NCI-H774 (cell line): ENCODE measurements at places on chromosomes 11 and 22.

- DNase-seq: no peak
These were observed 86.6 kb downstream of the TSPAN18 start for GRCh38 chr11:44813401-44813800.

GRCh38 chr11:58497951-58498350 is 10.0 kb downstream of the OR5B21 start:
- no peak for DNase-seq

DNA sequence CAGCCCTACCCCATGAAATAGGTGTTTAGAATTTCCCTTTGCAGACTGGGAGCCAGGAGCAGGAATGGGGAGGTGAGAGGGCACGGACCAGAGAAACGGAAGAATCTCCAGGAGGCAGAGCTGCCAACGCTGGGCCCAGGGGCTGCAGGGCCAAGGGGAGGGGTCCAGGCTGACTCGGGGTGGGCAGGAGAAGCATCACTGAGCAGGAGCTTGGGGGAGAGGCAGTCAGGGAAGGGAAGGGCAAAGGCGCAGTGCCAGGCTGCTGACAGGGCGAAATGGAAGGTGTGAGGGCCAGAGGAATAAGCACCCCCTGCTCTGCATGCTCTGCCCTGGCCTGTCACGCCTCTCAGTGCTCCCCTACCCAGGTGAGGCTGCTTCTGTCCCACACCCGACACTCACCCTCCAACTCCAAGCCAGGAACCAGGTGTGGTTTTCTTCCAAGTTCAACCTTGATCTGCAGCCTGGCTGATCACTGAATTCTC is 14.5 kb downstream of the LRRC32 start:
- DNase-seq: no peak

GRCh38 chr11:116422956-116423600 is 349.7 kb downstream of the BUD13 start:
- no peak for DNase-seq

DNA sequence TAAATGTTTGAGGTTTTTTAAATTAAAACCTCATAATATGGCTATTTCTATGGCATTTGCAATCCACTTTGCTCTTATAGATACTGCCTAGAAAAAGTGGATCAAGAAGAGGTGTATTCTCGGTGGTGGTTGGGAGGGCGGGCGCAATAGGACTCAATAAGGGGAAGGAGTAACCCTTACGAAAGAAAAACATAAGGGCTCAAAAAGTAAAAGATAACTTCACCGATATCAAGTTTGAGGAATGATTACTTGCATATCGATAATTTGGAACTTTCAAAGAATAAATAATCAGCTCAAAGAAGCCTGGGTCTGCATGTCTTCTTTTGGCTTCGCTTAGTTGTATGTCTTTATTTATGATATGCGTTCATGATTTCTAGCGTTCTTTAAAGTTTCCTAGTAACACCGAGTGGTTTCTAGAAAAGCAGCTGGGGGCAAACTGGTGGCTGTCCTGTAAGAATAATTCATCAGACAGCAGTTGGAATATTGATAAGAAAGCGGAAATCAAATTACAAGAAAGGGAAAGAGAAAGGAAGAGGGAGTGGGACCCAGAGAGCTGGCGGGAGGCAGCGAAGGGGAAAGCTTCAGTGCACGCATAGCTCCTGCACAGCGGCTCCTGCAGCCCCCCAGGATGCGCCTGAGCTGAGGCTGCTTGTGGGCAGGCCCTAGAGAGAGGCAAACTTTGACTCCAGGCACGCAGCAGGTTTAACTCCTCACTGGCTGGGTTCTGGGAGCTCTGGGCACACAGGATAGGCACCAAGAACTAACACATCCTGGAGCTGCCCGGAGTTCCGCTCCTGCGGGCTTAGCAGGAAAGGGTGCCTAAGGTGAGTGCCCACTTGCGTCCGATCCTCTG is 9.1 kb upstream of the FLI1 start:
- no peak for DNase-seq

GRCh38 chr22:36056980-36057379 is 28.4 kb upstream of the RBFOX2 start:
- no peak for DNase-seq

- DNase-seq: no peak
These were observed 166.1 kb upstream of the API5 start for GRCh38 chr11:43145653-43146052.

DNA sequence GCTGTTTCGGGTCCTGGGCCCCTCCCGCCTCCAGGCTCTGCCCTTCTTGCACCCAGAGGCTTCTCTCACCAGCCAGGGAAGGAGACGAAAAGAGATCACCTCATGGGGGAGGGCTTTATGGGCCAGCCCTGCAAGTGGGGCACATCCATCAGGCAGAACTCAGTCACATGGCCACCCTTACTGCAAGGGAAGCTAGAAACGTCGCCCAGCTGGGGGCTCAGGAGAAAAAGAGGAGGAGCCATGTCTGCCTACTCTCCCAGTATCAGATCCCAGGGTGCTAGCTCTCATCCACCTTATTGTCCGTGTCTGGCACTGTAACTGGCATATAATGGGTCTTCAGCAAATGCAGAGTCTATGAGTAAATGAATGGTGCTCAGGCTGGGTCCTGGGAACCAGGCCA is 24.2 kb downstream of the MFNG start:
- no peak for DNase-seq

GRCh38 chr11:1460396-1460985 is 26.1 kb downstream of the MOB2 start:
- DNase-seq: no peak

DNA sequence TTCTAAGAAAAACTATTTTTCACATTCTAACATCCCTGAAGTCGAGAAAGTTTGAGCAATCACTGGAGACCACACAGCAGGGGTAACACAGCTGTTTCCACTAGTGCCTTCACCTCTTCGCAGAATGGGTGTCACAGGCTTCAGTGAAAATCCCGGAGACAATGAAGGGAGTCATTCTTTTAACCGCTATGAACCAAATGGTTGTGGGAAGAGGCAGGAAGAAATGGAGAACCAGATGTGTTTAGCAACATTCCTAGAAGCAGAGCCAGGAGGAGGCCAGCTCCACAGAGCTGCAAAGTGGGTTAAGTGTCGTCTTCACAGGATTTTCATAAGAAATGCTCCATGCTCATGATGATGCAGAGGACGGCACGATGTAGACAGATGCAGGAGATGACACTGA is 221.1 kb downstream of the LARGE1 start:
- no peak for DNase-seq

DNA sequence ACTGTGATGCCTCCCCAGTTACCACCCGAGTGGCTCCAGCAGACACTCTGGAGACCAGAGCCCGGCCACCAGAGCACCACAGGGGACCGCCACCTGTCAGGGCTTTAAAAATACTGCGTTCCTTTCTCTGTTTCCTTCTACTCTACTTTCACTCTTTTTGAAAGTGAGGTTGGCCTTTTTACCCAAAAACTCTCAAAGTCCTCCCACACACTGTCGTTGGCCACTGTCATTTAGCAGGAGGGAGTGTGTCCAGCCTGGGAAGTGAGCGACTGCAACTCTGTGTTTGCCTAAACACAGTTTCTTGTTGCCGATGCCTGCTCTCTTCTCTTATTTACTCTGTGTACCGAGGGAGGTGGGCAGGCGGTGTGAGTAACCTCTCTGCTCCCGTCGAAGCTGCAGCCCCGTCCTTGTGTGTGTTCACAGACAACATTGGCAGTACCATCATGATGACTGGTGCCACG is 90.8 kb upstream of the CLDN5 start:
- DNase-seq: no peak

- DNase-seq: no peak
These were observed 22.3 kb downstream of the TMEM123 start for GRCh38 chr11:102430158-102430836.

DNA sequence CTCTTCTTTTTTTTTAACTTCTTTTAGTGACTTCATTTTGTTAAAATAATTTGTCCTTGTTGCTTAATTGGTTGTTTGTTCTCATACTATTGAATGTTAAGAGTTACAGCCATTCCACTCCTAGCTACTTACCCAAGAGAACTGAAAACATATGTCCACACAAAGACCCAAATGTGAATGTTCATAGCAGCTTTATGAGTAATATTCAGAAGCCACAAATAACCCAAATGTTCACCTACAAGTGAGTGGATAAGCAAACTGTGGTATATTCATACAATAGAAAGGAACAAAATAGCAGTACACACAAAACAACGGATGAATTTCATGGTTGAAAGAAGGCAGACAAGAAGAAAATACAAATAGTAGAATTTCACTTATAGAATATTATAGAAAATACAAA is 1.4 kb upstream of the OR4D11 start:
- no peak for DNase-seq

- no peak for DNase-seq
These were observed 8.0 kb downstream of the MPST start for GRCh38 chr22:37027556-37027955.

- DNase-seq: no peak
These were observed at the start of gene FOLR2 for GRCh38 chr11:72216638-72217037. FOLR2 (plus strand) TSS chr11:72216794; CDS start chr11:72218585, 1,791 bp downstream.

GRCh38 chr22:23823331-23823791 is 15.4 kb downstream of the DERL3 start:
- DNase-seq: no peak
